ENCODE measurements at places on chromosomes 12 and 14. TPM values are rescaled to one million over a fixed set of nuclear protein-coding genes. Genes with fewer than 3 reads are reported as not detected.

Gene TPPP2
- not detected for total RNA-seq

Gene LPAR5
- total RNA-seq, result 4.3 TPM

Gene RND1
- 7.6 TPM for total RNA-seq

Gene MGAT4C
- total RNA-seq, result not detected

Gene TTC6
- total RNA-seq, result 13.4 TPM

Gene OXA1L
- total RNA-seq, result 146 TPM

Gene TMTC3
- 11.4 TPM for total RNA-seq

Gene OVCH1
- total RNA-seq, result not detected

DNA sequence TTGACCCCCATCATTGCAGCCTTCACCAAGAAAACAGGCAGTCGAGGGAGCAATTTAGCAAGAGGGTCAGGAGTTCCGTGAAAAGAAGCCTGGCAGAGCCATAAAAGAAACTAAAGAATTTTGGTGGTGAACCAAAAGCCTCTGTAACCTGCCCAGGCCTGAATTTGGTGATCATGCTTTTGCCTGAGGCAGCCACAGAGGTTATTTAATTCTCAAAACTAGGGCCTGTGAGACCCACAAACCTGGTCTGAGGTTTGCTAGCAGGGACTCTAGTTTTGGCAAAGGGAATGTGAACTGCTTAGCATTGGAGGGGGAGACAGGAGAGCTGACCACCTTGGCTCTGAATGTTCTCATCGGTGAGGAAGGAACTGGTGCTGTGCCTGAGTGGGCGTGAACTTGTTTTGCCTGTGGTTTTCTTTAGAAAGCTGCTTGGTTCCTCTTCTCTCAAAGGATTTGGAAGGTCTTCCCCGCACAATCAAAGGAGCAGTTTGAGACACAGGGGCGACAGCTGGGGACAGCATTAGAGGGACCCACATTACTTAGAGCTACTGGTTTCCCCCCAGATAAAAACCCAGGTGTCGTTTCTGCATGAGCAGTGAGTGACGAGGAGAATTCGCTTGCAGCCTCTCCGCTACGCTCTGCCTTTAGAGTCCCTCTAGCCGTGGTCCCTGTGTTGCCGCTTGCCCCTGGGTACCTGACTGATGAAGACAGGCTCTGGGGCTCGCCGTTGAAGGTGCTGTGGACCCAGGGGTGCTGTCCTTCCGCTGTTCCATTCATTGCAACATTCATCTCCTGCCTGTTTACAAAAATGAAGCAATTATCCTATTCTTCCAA is 12.6 kb upstream of the WNT5B start:
- no peaks in the 10 kb centered on the region for H3K36me3 ChIP-seq
- H3K27ac ChIP-seq, result no peak overlapping the region
- no peaks in the 10 kb centered on the region for H3K27me3 ChIP-seq
- H3K4me3 ChIP-seq, result no peak overlapping the region
- DNase-seq, result no peak

DNA sequence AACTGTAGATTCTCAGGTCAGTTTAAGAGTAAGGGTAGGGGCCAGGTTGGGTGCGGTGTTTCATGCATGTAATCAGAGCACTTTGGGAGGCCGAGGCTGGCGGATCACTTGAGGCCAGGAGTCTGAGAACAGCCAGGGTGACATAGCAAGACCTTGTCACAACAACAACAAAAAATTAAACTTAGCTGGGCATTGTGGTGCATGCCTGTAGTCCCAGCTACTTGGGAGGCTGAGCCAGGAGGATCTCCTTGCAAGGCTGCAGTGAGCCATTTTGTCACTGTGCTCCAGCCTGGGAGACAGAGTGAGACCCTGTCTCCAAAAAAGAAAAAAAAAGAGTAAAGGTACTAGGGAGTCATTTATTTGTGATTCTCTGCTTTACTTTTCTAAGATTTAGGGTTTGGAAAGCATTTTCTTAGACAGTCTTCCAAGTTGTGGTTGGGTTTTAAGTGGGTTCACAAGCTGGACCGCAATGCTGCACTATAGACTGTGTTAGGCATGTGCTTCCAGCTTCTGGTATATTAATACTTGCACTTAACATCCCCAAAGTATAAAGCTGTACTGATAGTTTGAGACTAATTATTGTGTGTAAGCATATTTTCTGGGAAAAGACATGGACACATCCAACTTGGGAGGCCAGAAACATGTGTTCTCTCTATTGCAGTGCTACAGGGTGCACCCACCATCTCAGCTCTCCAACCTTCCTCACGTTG is 49.1 kb upstream of the HECTD1 start:
- H3K4me1 ChIP-seq, result peaks cover 6% of the 10 kb centered on the region
- H3K4me3 ChIP-seq, result no peak overlapping the region
- no peaks in the 10 kb centered on the region for H3K36me3 ChIP-seq

- no peak overlapping the region for H3K27ac ChIP-seq
- peaks cover 9% of the 10 kb centered on the region for H3K4me1 ChIP-seq
- H3K36me3 ChIP-seq, result no peaks in the 10 kb centered on the region
- no peak for DNase-seq
Measured at GRCh38 chr12:66050610-66051009, 79.9 kb downstream of the LLPH start.

GRCh38 chr14:77470224-77470870 is 12.5 kb downstream of the AHSA1 start:
- no peaks in the 10 kb centered on the region for H3K27me3 ChIP-seq
- no peaks in the 10 kb centered on the region for H3K4me1 ChIP-seq

DNA sequence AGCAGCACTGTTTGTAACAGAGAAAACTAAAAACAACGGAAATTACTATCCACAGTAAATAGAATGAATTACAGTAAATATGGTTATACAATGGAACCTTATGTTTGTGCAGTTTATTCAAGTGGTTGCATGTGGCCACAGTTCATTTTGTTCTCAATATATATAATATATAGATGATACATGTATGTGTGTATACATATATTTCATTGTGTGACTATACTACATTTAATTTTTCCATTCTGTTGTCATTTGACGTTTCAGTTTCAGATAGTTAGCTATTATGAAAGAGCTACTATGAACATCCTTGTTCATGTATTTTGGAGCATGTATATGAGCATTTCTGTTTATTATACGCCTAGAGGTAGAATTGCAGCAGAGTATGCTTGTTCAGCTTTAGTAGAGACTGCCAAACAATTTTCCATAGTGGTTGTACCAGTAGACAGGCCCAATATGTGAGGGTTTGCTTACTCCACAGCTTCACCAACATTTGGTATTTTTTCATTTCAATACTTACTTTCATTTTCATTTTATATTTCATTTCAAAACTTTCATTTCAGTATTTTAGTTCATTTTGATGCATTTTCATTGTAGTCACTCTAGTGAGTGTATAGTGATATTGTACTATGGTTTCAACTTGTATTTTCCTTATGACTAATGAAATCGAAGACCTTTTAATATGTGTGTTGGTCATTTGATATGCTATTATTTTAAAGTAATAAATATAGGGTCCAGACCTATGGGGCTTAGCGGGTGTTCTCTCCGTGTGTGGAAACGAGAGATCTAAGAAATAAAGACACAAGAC is 141.5 kb upstream of the FGD4 start:
- no peaks in the 10 kb centered on the region for H3K27me3 ChIP-seq
- no peak overlapping the region for H3K4me3 ChIP-seq
- no peak overlapping the region for H3K27ac ChIP-seq
- no peaks in the 10 kb centered on the region for H3K4me1 ChIP-seq
- H3K36me3 ChIP-seq, result no peaks in the 10 kb centered on the region

DNA sequence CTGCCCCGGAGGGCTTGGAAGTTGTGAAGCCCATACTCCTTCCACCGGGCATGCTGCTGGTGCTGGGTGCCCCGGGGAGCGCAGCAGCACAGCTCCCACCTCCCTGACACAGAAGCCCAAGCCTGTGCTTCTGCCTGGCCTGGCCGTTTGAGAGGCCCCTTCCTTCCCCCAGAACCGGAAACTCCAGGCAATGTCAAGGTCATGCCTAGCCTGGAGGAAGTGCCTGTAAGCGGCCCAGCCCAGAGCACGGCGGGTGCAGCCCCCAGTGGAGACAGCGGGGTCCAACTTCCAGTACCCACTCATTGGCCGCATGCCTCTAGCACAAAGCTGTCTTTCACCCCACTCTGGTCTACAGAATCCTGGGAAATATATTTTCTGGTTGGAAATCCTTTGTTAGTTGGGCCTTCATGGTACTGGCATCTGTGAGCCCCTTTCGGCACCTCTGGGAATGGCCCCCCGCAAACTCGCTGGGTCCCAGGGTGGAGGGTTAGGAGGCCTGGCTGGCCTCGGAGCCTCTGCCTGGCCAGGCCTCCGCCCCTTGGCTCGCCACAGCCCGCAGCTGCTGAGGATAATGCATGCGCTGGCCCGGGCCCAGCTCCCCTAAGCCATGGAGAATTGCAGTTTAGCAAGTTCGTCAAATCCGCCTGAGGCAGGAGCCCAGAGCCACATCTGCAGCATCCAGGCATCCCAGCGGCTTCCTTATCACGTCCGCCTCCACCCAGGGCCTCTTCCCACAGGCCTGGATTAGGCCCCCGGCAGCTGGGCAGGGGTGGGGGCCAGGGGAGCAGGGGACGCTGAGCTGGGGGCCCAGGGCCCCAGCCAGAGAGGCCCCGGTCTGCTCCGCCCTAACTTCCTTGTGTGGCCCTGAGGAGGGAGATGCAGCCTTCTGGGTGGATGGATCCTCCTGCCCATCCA is 48.9 kb upstream of the DLK1 start:
- H3K36me3 ChIP-seq, result no peaks in the 10 kb centered on the region
- no peak overlapping the region for H3K27ac ChIP-seq
- no peaks in the 10 kb centered on the region for H3K27me3 ChIP-seq
- H3K4me1 ChIP-seq, result peaks cover 15% of the 10 kb centered on the region
- no peak for DNase-seq

- H3K27me3 ChIP-seq, result no peaks in the 10 kb centered on the region
- H3K27ac ChIP-seq, result no peak overlapping the region
- H3K4me3 ChIP-seq, result no peak overlapping the region
- H3K4me1 ChIP-seq, result no peaks in the 10 kb centered on the region
Measured at GRCh38 chr12:3329361-3329760, 161.6 kb upstream of the PRMT8 start.

DNA sequence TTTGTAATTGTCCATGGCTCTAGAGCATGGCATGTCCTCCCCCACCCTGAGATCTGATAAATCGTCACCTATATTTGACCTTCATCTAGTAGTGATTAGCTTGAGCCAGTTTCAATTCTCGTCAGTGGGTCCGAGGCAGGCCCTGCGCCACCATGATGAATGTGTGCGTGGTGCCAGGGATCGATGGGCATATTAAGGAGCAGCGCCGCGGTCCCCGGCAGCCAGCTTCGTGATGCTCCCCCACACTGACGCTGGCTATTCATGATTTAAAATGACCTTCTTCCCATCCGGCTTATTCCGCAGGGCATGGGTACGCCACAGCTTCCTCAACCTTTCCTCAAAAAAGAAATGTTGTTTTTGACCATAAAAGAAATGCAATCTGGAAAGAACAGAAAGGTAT is 68.0 kb downstream of the SLC25A47 start:
- peaks cover 14% of the 10 kb centered on the region for H3K4me1 ChIP-seq
- H3K36me3 ChIP-seq, result no peaks in the 10 kb centered on the region
- DNase-seq, result no peak
- no peaks in the 10 kb centered on the region for H3K27me3 ChIP-seq
- no peak overlapping the region for H3K4me3 ChIP-seq

- no peaks in the 10 kb centered on the region for H3K36me3 ChIP-seq
- no peak overlapping the region for H3K27ac ChIP-seq
- H3K27me3 ChIP-seq, result peaks cover 4% of the 10 kb centered on the region
- H3K4me1 ChIP-seq, result no peaks in the 10 kb centered on the region
- peak; percentile 38 for DNase-seq
- H3K4me3 ChIP-seq, result no peak overlapping the region
Measured at GRCh38 chr12:111304642-111305071, 64.2 kb downstream of the PHETA1 start.

DNA sequence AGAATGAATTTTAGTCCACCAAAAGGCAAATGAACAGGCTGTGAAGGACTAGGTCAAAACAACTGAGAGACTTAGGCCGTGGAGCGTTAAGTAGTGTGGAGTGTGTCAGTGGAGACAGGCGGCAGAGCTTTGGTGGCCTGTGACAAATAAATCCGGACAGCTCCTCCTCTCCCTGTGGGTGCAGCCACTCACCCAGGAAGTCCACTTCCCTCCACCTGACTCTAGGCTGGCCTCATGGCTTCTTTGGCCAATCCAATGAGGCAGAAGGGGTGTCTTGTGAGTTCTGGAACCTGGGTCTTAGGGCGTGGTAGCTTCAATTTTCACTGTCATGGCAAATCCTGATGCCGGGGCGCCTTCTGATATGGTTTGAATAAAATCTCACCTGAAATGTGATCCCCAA is 180.9 kb upstream of the C14orf180 start:
- H3K27ac ChIP-seq, result no peak overlapping the region
- no peaks in the 10 kb centered on the region for H3K4me1 ChIP-seq
- H3K4me3 ChIP-seq, result no peak overlapping the region
- no peak for DNase-seq

- no peak overlapping the region for H3K4me3 ChIP-seq
- no peaks in the 10 kb centered on the region for H3K27me3 ChIP-seq
- no peaks in the 10 kb centered on the region for H3K4me1 ChIP-seq
- peaks cover 88% of the 10 kb centered on the region for H3K36me3 ChIP-seq
- no peak overlapping the region for H3K27ac ChIP-seq
Measured at GRCh38 chr12:110330544-110330943, 49.5 kb downstream of the ATP2A2 start.

DNA sequence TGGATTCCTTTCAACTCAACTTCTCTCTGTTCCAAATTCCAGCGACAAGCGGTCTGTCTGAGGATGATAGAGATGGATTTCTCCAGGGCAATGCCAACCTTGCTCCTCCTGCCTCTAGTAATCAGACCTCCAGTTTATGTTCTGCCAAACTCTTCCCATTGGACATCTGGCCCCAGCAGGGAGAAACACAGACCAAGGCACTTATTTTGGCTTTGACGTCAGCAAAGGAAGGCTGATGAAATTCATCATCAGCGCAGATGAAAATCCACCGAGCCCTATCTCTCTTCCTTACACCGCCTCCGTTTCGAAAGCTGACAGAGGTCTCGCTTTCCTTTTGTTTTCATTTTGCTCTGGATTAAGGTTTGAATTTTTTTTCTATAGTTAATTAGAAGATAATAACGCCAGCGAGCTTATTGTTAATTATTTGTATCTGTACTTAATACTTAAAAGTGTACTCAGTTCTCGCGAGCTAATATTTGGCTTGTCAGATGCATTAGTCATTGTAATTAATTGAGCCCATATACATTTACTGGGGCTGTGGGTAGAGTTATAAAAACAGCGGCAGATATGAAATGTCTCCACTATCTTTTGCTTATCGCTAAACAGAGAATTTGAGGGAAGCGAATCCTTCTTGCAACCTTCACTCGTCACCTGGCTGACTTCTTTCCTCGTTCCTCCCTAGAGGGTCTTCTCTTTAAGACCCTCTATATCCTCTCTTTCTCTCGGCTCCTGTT is 35.9 kb upstream of the MED13L start:
- no peak overlapping the region for H3K27ac ChIP-seq
- DNase-seq, result no peak
- no peaks in the 10 kb centered on the region for H3K27me3 ChIP-seq
- peaks cover 7% of the 10 kb centered on the region for H3K4me1 ChIP-seq
- no peak overlapping the region for H3K4me3 ChIP-seq

Measured in PC-3 (cell line).